ENCODE measurements at places on chromosomes 12 and 14.

- no peak for DNase-seq
Observed at GRCh38 chr14:95452893-95453712, 63.3 kb downstream of the SYNE3 start.

- DNase-seq = no peak
Observed at GRCh38 chr14:59240356-59240755, 51.9 kb downstream of the DAAM1 start.

DNA sequence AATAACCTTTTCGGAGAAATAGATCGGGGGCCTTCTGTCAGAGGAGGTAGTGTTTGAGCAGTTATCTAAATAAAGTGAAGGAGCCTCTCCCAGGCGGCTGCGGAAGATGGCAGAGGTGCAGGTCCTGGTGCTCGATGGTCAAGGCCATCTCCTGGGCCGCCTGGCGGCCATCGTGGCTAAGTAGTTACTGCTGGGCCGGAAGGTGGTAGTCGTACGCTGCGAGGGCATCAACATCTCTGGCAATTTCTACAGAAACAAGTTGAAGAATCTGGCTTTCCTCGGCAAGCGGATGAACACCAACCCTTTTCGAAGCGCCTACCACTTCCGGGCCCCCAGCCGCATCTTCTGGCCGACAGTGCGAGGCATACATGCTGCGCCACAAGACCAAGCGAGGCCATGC lies 186.1 kb downstream of the KTN1 start:
- DNase-seq = no peak

GRCh38 chr12:40827683-40828592 lies 135.7 kb downstream of the CNTN1 start:
- DNase-seq = no peak

DNA sequence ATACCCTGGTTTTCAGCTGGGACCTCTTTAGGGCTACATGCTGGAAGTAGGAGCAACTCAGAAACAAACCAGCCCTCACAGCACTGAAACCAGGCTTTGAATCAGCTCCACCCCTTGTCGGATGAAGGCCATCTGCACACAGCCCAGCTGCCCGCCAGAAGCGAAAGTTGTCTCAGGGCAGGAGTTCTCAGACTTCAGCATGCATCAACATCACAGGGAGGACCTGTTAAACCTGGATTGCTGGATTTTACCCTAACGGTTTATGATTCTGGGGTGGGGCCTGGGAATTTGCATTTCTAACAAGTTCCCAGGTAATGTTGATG lies 10.9 kb downstream of the SYNDIG1L start:
- no peak for DNase-seq

DNA sequence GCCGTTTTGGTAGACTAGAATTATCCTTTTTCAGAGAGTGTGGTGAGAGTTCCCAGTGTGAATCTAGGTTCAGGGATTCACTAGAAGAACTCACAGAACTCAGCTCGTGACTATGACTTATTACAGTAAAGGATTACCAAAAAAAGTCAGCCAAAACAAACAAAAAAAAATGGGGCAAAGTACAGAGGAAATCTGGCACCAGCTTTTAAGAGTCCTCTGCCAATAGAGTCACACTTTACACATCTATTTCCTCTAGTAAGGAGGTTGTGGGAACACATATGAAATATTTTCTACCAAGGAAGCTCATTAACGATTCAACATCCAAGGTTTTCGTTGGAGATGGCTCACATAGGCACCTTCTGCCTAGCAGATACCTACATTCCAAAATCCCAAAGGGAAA lies 28.2 kb downstream of the TSPAN19 start:
- no peak for DNase-seq

DNA sequence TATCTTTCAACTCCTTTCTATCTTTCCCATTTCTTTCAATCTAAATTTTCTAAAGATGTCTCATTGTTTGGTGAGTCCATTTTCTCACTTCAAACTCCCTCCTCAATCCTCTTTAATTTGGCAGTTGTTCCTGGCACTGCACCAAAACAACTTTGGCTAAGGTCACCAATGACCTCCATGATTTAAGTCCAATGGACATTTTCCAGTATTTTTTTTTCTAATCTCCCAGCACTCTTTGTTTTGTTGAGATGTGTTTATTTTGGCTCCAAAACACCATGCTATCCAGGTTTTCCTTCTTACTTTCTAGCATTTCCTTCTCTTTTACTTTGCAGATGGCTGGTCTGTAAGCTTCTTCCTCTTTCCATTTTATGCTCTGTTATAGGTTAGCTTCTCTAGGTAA lies 42.5 kb upstream of the OTOGL start:
- DNase-seq = no peak

- no peak for DNase-seq
Observed at GRCh38 chr14:41607966-41608663, 1.4 kb downstream of the LRFN5 start.

DNA sequence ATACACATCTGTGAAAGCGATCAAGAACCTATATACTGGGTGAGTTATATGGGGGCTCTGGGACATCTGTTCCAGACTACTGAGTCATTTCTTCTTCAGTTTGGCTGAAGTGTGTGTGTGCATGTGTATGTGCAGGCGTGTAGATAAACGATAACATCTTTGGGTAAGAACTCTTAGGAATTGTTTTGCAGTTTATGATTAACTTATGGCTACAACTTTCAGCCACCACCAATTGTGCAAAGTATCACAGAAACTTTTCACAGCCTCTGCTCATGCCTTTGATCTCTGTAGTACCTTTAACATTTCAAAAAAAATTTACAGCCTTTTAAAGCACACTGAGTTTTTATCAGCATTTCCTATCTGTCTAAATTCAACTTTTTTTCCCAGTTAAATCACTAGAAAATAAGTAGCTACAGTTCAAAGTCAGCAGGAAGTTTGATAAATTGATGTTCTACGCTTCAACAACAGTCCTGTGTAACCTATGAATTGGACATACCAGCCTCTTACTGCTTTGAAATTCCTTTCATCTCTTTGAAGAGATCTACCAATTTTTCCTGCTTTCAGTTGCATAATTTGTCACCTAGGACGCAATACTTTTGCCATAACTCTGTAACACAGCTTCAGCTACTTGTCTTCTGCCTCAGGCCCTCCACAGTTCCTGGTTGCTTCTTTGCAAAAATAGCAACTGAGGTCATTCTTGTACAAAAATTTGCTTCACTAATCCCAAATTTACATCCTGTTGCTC lies 43.0 kb downstream of the PPM1H start:
- no peak for DNase-seq

DNA sequence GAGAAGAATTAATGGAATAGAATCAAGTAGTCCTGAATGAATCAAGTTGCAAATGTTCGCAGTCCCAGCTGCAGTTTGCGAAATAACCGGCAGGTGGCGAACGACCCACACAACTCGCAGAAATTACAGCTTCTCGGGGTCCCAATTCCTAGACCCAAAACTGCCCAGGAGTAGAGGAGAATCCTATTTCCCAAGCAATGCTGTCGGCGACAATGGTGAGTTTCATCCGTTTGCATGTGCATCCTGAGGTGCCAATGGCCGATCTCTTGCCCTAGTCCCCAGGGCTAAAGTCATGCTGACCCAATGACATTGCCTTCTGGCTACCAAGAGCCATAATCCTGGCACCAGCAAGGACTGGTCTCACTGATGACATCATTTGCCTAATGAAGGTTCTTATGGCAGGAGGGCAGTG lies 8.5 kb upstream of the ASCL1 start:
- no peak for DNase-seq

DNA sequence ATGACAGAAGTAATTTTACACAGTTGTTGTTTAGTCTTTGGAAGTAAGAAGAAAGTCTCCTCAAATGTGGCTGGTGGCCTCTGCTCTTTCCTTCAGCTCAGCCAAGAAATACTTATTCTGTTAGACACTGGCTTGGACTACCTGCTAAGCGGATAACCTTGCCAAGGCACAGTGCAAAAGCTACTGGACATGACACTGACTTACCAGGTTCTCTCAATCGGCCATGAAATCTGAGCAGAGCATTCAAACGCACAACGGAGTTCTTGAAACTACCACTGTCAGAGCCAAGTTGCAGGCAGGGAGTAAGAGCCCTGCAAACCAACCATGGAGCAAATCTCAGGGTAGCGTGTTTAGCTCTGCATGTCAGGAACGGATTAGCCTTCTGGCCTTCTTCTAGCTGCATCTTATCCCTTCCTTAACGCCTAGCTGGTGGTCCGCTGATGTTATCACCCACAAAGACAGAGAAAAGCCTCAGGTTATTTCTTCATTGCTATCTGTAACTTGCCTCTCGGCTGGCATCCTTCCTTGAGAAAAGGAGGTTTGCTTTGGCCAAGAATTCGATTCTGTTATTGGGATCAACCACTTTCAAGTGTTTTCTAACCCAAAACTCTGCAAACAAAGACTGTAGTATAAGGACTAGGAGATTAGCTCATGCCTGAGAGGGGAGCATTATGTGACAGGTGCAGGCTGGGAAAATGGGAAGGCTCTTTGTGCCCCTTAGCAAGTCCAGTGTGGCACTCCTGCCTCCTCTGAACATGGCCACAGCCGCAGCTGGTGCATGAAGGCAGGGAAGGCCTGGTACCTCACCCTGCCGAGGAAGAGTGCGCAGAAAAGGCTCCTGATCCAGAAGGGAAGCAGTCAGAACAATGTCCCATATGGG lies 223.4 kb downstream of the GLT1D1 start:
- no peak for DNase-seq

DNA sequence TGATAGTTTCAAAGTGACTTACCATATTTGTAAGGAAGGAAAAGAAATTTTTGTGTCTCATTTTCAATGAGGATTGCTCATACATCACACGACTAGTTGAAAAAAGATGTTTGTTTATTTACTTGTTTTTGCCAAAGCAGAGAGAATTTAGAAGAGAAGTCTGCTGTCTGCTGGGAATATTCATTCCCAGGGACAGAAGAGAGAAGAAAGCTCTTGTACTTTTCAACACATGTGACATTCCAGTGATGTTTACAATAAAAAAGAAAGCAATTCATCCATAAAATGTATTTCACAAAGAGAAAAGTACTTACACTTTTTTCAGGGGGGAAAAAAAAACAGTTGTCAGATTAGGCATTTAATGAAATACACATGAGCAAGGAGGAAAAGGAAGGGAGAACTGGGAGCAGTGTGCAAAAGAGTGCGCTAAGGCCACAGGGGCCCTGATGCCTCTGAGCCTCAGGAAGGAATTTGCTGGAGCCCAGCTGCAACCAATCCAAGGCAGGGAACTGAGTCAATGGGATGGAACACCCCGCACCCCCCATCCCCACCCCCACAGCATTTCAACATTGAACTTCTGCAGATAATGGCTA lies 115.0 kb downstream of the RPAP3 start:
- no peak for DNase-seq

- DNase-seq = no peak
Observed at GRCh38 chr12:20142956-20143355, 225.4 kb upstream of the PDE3A start.

DNA sequence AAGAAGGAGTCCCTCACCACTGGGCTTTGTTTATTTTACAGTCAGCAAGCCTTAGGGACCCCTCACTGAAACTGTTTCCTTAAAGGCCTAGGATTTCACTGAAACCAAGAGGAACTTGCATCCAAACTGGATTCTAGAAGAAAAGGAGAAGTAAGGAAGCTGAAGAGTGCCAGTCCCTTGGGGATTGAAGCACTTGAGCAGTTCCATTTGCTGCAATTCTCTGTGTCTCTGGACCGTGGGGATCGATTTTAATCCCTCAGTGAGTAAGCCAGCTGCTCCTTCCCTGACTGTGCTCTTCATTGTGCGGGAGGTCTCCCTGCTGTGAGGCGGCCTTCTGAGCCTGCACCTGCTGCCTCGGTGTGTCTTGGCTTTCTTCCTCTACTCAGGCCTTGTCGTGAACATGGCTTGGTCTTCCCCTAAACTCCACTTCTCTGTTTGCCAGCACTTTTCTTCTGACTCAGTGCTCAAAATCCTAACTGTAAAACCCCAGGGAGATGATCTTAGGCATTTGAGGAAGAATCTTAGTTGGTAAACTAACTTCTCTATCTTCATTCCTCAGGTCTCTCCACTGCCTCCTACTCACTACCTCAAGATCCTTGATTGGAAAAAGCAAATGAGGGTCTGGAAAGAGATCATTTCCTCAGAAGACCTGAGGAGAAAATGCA lies 132.6 kb downstream of the SLC38A6 start:
- no peak for DNase-seq

Measured in stimulated activated CD8-positive, alpha-beta memory T cell treated with anti-CD3 and anti-CD28 coated beads, Interleukin-2, amount 100 ng/mL, for 1 hour (primary cell).